ENCODE measurements at places on chromosomes 1 and 21.

DNA sequence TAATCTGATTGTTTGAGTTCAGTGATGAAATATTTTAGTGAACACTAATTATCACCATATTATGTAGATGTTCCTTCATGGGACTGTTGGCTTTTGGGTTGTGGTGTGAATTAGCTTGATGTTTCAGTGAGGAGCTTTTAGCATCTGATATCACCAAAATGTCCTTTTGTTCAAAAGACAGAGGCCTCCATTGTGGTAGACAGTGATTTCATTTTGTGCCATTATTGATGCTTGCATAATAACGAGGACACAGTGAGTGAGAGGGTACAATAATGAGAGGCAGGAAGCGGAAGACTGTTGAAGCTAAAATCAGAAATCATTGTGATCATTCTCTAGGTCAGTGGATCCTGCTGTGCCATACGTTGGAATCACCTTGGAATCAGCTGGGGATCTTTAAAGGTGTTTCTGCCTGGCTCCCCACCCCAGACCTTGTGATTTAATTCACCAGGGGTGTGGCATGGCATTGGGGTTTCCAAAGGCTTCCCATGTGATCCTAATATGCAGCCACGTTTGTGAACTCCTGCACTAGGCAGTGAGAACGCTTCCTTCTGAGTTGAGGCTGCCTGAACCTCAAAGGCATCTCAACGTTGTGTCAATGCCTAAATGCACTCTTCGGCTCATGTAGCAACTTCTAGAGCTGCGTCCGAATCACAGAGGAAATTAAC is 82.1 kb upstream of the KIF1B start:
- no peak for DNase-seq

DNA sequence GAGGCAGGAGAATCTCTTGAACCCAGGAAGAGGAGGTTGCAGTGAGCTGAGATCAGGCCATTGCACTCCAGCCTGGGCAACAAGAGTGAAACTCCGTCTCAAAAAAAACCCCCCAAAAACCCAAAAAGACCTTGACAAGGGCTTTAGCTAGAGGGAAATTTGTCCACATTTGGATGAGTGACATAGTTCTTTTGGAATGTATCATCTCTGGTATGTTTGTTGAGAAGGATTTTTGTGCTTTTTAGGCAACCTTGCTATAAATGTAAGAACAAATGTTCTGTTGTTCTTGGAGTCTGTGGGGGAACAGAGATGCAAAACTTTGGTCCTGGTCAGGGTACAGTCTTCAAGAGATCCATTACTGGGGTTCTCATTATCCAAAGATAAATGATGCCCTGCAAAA is 28.9 kb downstream of the INAVA start:
- DNase-seq = no peak

GRCh38 chr21:39022863-39023693 is 160.2 kb downstream of the PSMG1 start:
- DNase-seq = no peak

DNA sequence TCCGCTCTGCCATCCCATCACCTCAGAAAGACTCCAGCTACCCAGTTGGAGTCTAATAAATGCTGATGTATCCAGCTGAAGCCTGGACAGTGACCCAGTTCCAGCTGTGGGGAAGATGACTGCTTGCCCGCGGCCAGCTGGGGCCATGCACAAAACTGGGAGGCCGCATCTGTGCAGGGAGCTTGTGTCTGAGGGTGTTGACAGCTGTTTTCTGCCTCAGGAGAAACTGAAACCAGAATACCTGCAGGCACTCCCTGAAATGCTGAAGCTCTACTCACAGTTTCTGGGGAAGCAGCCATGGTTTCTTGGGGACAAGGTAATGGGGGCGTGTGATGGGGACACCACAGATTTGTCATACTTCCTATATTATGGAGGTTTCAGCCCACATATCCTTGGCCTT is 3.2 kb downstream of the GSTM2 start:
- DNase-seq = no peak

DNA sequence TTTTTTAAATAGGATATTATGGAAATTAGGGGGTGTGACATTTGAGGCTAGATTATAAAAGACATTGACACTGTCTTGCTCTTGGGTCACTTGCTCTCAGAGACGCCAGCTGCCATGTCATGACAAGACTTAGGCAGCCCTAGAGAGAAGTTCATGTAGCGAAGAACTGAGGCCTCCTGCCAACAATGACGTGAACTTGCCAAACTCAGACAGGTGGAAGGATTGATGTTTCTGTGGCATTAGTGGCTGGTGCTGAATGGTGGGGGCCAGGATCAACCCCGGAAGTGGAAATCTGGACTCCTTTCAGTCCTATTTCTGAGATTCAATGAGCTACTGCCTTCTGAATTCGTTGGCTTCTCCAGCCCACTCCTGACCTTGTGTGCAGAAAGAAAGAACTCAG is 14.7 kb downstream of the NCF2 start:
- DNase-seq = no peak

Data from caudate nucleus (tissue), 63 donors.